Right ventricle myocardium inferior (tissue), 1 donor: ENCODE measurements at places on chromosomes 7 and 10. TPM values are rescaled to one million over a fixed set of nuclear protein-coding genes. Genes with fewer than 3 reads are reported as not detected.

The AKR1C4 gene
- not detected for total RNA-seq

The GRK5 gene
- total RNA-seq: 48.6 TPM

- no peak for DNase-seq
Measured at GRCh38 chr10:128642502-128642901, 516.3 kb upstream of the MKI67 start.

The CALML5 gene
- not detected for total RNA-seq

The TEX47 gene
- not detected for total RNA-seq

The TMEM236 gene
- total RNA-seq: 0.51 TPM

GRCh38 chr7:147803606-147804005 lies 787.0 kb upstream of the C7orf33 start:
- DNase-seq: no peak

GRCh38 chr7:156614434-156615264 lies 25.9 kb upstream of the RNF32 start:
- DNase-seq: no peak

GRCh38 chr7:134527979-134528371 lies 608 bp downstream of the AKR1B10 start:
- peak; percentile 64 for DNase-seq

The KIAA1549 gene
- total RNA-seq: 1.8 TPM

DNA sequence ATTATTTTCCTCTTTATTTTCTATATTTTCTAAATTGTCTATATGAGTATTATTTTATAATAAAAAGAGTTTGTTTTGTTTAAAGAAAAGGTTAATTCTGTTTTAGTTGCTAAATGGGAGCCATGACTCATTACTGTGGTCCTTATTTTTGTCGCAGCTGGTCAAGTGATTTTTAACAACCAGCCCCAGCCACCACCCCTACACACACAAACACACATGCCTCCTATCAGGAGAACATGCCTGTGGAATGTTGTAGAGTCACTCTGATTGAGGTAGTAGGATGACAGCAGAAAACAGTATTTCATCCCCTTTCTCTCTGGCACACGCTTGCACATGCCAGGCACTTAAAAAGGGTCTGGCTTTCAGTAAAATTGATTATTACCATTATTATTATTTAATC lies 68.6 kb upstream of the GDF10 start:
- no peak for DNase-seq

The CDK14 gene
- 26.3 TPM for total RNA-seq

DNA sequence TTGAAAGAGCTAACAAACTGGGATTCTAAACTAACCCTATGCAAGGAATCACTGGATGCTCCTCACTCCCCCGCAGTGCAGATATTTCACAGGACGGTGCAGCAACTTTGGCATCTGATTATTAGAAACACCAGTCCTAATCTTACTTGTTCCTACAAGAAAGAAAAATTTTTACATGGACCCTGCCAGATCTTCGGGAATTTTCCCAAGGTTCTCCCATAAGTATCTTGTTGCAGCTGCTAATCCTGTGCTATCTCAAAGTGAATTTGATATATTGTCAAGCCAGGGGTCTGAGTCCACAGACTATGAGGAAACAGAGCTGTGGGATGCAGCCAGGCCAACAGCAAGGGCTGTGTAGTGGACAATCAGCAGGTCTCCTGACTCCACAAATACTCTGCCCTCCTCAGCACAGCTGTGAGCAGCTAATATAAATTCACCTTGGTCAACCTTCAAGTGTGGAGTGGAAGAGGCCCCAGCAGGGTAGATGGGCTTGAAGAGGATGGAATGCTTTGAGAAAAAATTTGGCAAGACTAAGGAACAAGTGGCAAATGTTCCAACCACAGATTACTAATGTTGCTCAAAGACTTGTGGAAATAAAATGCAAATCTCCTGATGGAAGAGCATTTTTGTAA lies 25.6 kb downstream of the VSTM4 start:
- DNase-seq: peak; percentile 55

The LDB3 gene
- 1,478 TPM for total RNA-seq

- no peak for DNase-seq
Measured at GRCh38 chr10:126969310-126969709, 64.1 kb downstream of the DOCK1 start.

The ZNF425 gene
- 0.60 TPM for total RNA-seq

GRCh38 chr7:518630-519483 lies 789 bp downstream of the PDGFA start:
- DNase-seq: peak; percentile 87

DNA sequence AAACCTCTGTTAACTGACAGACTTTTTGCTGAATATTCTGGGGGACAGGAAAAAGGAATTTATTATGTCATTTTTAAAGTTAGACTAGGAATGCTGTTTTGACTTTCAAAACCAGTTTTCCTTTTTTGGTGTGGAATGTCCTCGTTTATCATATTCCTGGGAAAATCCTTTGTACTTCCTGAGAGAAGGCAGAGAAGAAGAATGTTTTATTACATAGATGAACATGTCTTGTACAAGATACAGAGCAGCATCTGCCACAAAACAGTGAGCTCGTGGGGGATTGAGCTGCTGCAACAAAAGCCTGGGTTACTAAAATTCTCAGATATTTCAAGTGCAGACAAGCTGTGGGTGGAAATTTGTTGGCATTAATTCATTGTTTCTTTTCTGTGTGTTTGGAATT lies 20.2 kb downstream of the MCU start:
- no peak for DNase-seq

- no peak for DNase-seq
Measured at GRCh38 chr10:114083040-114083439, 39.4 kb downstream of the ADRB1 start.

DNA sequence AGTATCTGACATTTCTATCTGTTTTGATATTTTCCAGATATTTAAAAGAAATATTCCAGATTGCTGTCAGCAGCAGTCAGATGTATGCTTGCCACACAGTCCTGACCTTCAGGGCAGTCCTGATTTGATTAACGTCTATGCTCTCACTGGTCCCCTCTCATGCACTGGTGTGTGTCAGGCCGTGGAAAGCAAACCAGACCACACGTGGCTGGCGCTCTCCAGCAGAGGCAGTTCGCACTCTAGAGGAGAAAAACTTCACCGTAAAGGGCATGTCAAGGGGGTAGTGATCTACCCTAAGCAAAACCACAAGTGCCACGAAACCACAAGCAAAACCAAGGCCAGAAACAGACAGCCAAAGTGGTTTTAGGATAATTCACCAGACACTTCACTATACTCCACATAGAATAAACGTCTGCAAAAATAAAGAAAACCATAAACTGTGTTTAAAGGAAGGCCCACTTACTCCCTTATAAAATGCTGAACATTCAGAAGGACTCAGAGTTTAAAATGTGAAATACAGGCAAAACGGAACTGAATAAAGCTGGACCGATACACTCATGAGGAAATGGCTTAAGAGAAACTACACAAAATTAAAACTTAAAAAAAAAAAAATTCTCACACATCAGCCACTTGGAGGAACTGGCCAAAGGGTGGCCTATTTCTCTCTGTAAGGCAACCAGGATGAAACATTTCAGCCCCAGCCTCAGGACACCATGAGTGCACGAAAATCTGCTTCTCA lies 26.4 kb downstream of the PARP12 start:
- DNase-seq: no peak

GRCh38 chr7:116577320-116577871 lies 52.6 kb downstream of the CAV1 start:
- DNase-seq: no peak

The RNF148 gene
- 0.32 TPM for total RNA-seq

- DNase-seq: no peak
Measured at GRCh38 chr7:12731775-12732174, 44.3 kb downstream of the ARL4A start.

DNA sequence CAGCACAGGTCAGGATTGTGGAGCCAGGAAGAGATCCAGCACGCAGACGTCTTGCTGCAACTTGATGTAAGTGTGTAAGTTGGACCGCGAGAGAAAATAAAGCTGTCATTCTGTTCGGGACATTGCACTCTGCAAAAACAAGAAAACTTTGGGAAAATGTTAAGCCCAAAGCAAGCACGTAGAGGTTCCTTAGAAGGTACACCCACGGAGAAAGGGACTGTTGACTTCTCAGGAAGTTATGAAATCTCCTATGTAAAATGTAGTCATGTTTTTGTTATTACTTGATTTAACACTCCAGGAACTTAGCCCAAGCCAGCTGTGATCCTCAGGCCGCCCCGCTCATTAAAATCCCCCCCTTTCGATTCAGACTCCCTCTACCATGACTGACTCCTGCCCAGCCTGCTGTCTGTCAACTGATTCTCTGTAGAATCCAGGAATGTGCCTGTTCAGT lies 196.1 kb upstream of the TCF7L2 start:
- no peak for DNase-seq

The PNLIPRP3 gene
- not detected for total RNA-seq

The ADRB1 gene
- 63.1 TPM for total RNA-seq

- DNase-seq: no peak
Measured at GRCh38 chr7:10212649-10213048, 761.0 kb upstream of the PHF14 start.

DNA sequence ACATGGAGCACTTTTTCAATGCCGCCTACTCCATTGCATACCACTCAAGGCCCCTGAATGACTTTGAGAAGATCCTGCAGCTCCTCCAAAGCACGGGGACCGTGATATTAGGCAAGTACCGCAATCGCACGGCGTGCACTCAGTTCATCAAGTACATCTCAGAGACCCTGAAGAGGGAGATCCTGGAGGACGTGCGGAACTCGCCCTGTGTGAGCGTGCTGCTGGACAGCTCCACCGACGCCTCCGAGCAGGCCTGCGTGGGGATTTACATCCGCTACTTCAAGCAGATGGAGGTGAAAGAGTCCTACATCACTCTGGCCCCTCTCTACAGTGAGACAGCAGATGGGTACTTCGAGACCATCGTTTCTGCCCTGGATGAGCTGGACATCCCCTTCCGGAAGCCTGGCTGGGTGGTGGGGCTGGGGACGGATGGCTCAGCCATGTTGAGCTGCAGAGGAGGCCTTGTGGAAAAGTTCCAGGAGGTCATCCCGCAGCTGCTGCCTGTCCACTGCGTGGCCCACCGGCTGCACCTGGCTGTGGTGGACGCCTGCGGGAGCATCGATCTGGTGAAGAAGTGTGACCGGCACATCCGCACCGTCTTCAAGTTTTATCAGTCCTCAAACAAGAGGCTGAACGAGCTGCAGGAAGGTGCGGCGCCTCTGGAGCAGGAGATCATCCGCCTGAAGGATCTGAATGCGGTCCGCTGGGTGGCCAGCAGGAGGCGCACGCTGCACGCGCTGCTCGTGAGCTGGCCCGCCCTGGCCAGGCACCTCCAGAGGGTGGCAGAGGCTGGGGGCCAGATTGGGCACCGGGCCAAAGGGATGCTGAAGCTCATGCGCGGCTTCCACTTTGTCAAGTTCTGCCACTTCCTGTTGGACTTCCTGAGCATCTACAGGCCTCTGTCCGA lies 12.7 kb upstream of the ATP6V0E2 start:
- DNase-seq: no peak

GRCh38 chr10:66680886-66681285 lies 244.9 kb upstream of the LRRTM3 start:
- no peak for DNase-seq

DNA sequence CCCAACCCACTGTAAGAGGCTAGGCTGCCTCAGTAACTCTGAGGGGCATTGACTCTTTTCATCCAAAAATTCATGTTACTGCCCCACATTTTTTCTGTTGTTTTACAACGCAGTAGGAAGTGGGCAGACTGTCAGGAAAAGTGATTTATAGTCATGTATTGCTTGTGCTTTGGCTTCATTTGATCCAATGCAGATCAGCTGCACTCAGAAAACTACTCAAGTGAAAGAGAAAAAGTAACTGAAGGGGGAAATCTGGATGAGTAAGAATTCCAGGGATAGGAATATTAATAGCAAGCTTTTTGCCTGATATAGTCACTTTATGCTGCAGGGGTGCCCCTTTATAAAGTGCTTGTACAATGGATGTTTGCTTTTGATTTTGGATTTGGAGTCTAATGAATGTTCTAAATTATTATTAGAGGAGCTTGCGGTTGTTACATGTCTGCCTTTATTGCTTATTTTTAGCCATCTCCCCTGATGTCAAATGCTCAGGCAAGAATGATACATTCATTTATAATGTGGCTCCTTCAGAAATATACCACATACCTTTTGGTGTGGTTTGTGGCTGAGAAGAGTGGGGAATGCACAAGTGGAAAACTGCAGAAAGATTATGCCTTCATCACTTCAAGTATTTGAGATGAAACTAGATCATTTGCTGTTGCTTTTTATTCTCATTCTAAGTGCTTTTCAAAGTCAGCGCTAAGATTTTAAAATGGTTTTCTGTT lies 86.1 kb downstream of the EGFR start:
- DNase-seq: no peak

GRCh38 chr7:134289423-134289822 lies 27.3 kb downstream of the SLC35B4 start:
- no peak for DNase-seq

- no peak for DNase-seq
Measured at GRCh38 chr10:103278537-103278823, 1.5 kb downstream of the INA start.

The AOC1 gene
- total RNA-seq: 0.27 TPM

The LRRC18 gene
- total RNA-seq: not detected

DNA sequence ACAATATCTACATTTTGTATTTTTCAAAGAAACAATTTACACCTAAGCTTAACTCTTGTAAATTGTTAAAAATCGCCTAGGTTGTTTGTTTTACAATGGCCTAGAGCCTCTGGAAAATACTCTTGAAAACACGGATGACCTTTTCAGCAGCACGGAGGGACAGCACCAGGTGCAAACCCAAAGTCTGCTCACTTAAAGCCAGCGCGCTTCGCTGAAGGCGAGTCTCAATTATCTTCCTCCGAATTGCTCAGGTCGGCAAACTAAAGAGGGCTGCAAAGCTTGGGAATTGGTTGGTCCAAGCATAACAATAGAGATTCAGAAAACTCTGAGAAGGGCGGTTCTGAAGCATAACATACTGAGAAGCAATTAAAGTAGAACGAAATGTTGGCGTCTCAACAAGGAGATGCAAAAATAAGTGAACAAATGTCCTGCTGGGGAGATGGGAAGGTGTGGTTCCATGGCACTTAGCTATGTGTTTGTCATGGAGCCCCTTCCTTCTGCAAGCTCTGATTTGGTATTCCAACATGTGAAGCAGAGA lies 139.9 kb upstream of the PITRM1 start:
- DNase-seq: no peak

The EMX2 gene
- not detected for total RNA-seq
